Dermis microvascular lymphatic vessel endothelial cell (primary cell): ENCODE measurements at places on chromosomes 16 and 17. TPM values are rescaled to one million over a fixed set of nuclear protein-coding genes. Genes with fewer than 3 reads are reported as not detected.

The GOSR2 gene
- 29.5 and 42.6 TPM in 2 replicates for total RNA-seq

The BHLHA9 gene
- not detected in 2 replicates for total RNA-seq

The TOX3 gene
- not detected in 2 replicates for total RNA-seq

The ITGA2B gene
- total RNA-seq = 0.13 and 0.51 TPM in 2 replicates

The SLC52A1 gene
- 0.25 and 0.26 TPM in 2 replicates for total RNA-seq

The EVPLL gene
- not detected in 2 replicates for total RNA-seq

The TMC8 gene
- 0.13 and 0.25 TPM in 2 replicates for total RNA-seq

The BCL6B gene
- 57.9 and 85.0 TPM in 2 replicates for total RNA-seq

The CCL1 gene
- total RNA-seq = not detected in 2 replicates

The ENGASE gene
- total RNA-seq = 6.9 and 7.7 TPM in 2 replicates

The P2RX1 gene
- total RNA-seq = not detected in 2 replicates

The RNU2-1 gene
- not detected in 2 replicates for total RNA-seq

The MPV17L gene
- total RNA-seq = 0.13 and 0.25 TPM in 2 replicates

The PHOSPHO1 gene
- total RNA-seq = under 0.01 TPM in 1 of 2 replicates, not detected in the other

The ASPHD1 gene
- total RNA-seq = 0.25 and 0.26 TPM in 2 replicates

The ABI3 gene
- total RNA-seq = 10.0 and 16.9 TPM in 2 replicates

The ZNF213 gene
- total RNA-seq = 2.8 and 5.4 TPM in 2 replicates

The HSD17B1 gene
- total RNA-seq = 0.38 and 0.39 TPM in 2 replicates

The MYH13 gene
- not detected in 2 replicates for total RNA-seq

The TIMP2 gene
- 34.5 and 112 TPM in 2 replicates for total RNA-seq

The NOTUM gene
- total RNA-seq = under 0.01 TPM in 2 replicates

The MTSS2 gene
- 9.9 and 18.7 TPM in 2 replicates for total RNA-seq

The DLX4 gene
- not detected in 2 replicates for total RNA-seq

The MFAP4 gene
- not detected in 2 replicates for total RNA-seq

The HSF5 gene
- total RNA-seq = under 0.01 TPM in 1 of 2 replicates, not detected in the other

The TEKT1 gene
- total RNA-seq = not detected in 2 replicates

The MRPL58 gene
- 16.2 and 28.0 TPM in 2 replicates for total RNA-seq

The PRSS36 gene
- 0.13 and 0.39 TPM in 2 replicates for total RNA-seq

The RAB26 gene
- 0.51 and 0.77 TPM in 2 replicates for total RNA-seq
